ENCODE measurements at places on chromosomes 5 and 9. TPM values are rescaled to one million over a fixed set of nuclear protein-coding genes. Genes with fewer than 3 reads are reported as not detected.

- no peaks in the 10 kb centered on the region for H3K27me3 ChIP-seq
- H3K27ac ChIP-seq: no peak overlapping the region
- DNase-seq: no peak
- no peaks in the 10 kb centered on the region for H3K4me1 ChIP-seq
- H3K4me3 ChIP-seq: no peak overlapping the region
- H3K36me3 ChIP-seq: no peaks in the 10 kb centered on the region
Measured at GRCh38 chr5:76269259-76269931, 133.7 kb upstream of the IQGAP2 start.

DNA sequence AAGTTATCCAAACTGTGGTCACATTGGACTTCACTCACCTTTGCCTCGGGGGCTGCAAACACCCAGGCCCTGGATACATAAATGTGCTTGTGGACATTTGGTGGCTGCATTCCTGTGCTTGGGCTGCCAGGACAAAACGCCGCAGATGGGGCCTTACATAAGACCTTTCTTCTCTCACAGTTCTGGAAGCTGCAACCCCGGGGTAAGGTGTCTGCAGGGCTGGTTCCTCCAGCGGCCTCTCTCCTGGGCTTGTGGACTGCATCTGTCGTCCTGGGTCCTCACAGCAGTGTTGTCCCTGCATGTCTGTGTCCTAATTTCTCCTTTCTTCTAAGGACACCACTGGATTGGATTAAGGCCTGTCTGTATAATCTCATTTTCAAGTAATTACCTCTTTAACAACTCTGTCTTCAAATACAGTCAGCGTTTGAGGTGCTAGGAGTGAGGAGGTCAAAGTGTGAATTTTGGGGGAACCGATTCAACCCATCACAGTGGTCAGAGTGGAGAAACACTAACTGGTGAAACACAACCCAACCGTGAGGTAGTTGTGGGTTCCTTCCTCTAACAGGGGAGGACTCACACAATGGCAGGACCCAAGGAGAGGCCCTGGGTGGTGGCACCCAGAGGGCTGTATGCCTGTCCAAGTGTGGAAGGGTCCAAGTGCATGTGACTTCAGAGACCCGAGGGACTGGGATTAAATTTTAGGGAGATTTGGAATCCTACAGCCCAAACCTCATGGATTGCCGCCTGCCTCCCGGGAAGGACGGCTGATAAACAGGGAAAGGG lies 415.6 kb downstream of the IRX2 start:
- H3K4me3 ChIP-seq: no peak overlapping the region
- no peaks in the 10 kb centered on the region for H3K27me3 ChIP-seq
- H3K36me3 ChIP-seq: no peaks in the 10 kb centered on the region

DNA sequence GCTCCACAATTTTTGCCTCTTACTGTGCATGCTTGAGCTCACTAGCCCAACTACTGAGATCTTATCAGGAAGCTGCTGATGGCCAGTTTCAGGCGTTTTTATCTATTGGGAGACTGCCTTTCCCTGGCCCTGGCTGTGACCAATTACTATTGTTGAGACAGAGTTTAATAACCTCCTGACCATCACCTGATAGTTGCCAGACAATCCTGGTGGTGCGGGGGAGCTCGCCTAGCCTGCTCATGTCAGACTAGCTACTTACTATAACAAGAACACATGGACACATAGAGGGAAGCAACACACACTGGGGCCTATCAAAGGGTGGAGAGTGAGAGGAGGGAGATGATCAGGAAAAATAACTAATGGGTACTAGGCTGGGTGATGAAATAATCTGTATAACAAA lies 13.0 kb upstream of the OXCT1 start:
- no peak overlapping the region for H3K4me3 ChIP-seq
- DNase-seq: no peak
- no peaks in the 10 kb centered on the region for H3K36me3 ChIP-seq
- H3K27ac ChIP-seq: peak overlapping the region; percentile 25
- no peaks in the 10 kb centered on the region for H3K4me1 ChIP-seq
- no peaks in the 10 kb centered on the region for H3K27me3 ChIP-seq

DNA sequence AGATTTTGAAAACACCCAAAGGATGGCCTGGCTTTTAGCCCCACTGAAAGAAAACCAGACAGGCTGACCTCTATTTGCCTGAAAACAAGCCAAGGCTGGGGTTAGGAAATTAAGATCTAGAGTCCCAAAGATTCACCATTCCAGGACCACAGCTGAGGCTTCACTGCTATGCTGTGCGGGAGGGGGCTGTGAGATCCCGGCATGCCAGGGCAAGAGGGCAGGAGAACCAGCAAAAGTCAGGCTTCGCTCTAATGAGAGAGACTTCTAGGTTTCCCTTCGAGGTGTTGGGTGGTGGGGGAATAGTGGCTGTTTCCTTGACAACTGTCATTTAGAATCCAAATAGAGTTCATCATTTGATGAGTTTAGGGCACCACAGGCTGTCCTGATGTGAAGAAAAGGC lies 152.9 kb upstream of the NFIB start:
- H3K4me3 ChIP-seq: no peak overlapping the region
- no peaks in the 10 kb centered on the region for H3K36me3 ChIP-seq
- H3K27ac ChIP-seq: no peak overlapping the region
- no peak for DNase-seq

EGFLAM gene
- not detected for polyA plus RNA-seq

LECT2 gene
- polyA plus RNA-seq: not detected

GFM2 gene
- polyA plus RNA-seq: 9.1 TPM

HIGD2A gene
- polyA plus RNA-seq: 221 TPM

Data from CD8-positive, alpha-beta memory T cell (primary cell).